ENCODE measurements at places on chromosomes 4 and X.

DNA sequence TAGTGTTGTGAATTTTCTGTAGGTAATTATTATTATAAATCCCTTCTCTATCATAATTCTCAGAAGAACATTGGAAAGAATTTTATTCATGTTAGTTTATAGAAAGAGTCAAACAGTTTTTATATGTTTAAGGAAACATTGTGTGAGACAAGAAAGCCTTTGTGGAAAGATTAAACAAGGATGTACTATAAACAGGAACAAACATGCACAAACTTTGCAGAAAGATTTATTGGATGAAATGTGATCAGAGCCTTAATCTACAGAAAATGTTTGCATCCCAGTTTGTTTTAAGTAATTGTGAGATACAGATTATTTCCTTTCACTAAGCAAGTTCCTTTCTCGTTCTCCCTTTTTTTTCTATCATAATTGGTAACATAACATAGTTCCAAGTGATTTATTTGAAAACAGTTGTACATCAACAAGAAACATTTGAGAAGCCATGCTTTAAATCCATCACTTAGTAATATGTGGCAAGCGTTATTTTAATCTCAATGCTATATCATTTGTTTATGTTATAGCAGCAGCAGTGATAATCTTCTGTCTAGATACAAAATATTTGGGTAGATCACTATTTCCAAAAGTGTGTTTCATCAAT is 129.4 kb downstream of the SLC4A4 start:
- no peak for DNase-seq

- DNase-seq, result no peak
Observed at GRCh38 chr4:189291939-189292338, 648.7 kb upstream of the FRG1 start.

- DNase-seq, result no peak
Observed at GRCh38 chr4:120005076-120005475, 61.6 kb downstream of the MAD2L1 start.

- no peak for DNase-seq
Observed at GRCh38 chr4:25112995-25113380, 47.3 kb downstream of the SEPSECS start.

GRCh38 chr4:48858130-48858529 is 27.2 kb downstream of the OCIAD1 start:
- no peak for DNase-seq

DNA sequence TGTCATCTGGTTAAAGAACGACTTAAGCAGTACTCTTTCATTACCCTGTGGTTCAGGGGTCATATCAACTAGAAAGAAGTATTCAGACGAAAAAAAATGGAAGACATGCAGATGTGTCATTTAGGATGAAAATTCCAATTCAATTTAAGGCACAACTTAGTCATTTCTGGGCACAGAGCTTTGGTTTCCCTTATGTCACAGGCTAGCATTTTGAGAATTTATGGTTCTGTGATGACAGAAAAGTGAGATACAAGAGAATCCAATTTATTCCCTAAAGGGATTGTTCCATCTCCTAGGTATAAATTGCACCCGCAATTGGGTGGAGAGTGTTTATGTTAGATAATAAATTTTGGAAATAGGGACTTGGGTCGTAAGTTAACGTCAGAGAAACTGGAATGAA is 306.6 kb downstream of the STK32B start:
- DNase-seq, result no peak

GRCh38 chr4:163343604-163344146 is at the start of gene NPY5R:
Gene NPY5R (plus strand): TSS chr4:163343892. CDS start chr4:163350274, 6,382 bp downstream.
- no peak for DNase-seq

DNA sequence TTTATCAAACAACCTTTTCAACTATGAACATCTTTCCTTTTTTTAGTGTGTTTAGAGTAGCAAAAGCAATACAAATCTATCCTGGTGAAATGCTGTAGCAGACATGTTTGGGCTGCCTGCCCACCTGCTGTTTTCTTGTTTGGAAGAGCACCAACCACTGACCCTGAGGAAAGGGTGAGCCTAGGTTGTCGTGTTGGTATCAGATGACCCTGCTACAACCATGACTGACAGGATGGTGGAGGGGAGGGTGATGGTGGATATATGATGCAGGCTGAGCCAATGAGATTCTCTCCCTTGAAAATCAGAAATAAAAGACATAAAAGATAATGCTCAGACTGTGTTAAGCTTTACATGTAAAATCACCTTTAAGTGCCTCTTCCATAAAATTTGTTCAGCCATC is 201.2 kb downstream of the NPNT start:
- DNase-seq, result no peak

- DNase-seq, result no peak
Observed at GRCh38 chr4:36133658-36134057, 110.7 kb downstream of the ARAP2 start.

DNA sequence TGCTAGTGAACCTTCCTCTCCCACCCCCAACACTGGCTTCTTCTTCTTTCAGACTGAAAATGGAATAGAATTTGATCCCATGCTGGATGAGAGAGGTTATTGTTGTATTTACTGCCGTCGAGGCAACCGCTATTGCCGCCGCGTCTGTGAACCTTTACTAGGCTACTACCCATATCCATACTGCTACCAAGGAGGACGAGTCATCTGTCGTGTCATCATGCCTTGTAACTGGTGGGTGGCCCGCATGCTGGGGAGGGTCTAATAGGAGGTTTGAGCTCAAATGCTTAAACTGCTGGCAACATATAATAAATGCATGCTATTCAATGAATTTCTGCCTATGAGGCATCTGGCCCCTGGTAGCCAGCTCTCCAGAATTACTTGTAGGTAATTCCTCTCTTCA is 14.7 kb downstream of the TNMD start:
- DNase-seq, result no peak

- DNase-seq, result no peak
Observed at GRCh38 chrX:39418254-39418704, 617.0 kb downstream of the MID1IP1 start.

GRCh38 chr4:185033950-185034349 is 15.7 kb downstream of the HELT start:
- DNase-seq, result no peak

- no peak for DNase-seq
Observed at GRCh38 chrX:101957174-101957573, 25.3 kb upstream of the ZMAT1 start.

DNA sequence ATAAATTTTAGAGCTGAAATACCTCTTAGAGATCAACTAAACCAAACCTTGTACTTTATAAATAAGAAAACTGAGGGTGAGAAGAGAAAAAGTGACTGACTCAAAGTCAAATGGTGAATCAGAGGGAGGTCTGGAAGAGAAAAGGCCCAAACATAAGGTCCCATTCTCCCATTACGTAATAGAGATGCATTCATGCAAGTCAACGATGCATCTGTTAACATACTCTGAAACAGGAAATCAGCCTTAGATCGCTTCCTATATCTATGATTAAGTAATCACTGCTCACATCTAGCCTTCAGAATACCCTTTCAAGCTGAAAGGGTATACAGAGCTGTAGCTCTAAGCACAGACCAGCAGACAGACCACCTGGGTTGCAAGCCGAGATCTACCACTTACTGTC is 6.5 kb downstream of the RNF150 start:
- no peak for DNase-seq

DNA sequence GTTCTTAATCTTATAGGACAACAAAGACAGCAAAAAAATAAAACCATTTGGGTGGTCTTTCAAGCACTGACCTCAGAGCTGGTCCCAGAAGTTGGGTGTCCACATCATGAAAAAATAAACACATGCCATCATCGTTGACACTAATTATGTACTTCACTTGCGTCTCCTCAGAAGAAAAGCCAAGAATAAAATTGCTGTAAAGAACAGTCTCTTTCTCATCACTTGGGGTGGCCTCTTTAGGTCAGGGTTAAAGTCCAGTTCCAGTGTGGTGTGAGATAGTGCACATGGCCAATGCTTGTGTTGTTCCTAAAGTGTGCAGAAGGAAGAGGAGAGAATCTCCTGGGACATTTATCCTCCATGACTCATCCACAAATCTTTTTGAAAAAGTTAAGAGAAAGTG is 49.5 kb upstream of the IBSP start:
- DNase-seq, result no peak

GRCh38 chrX:65671966-65672365 is 4.5 kb downstream of the MSN start:
- DNase-seq, result no peak

DNA sequence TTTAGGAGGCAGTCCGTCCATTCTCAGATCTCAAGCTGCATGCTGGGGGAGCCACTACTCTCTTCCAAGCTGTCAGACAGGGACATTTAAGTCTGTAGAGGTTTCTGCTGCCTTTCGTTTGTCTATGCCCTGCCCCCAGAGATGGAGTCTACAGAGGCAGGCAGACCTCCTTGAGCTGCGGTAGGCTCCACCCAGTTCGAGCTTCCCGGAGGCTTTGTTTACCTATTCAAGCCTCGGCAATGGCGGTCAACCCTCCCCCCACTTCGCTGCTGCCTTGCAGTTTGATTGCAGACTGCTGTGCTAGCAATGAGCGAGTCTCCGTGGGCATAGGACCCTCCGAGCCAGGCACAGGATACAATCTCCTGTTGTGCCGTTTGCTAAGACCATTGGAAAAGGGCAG is 10.7 kb upstream of the ADH5 start:
- DNase-seq, result no peak

- no peak for DNase-seq
Observed at GRCh38 chr4:139374251-139374650, 72.0 kb upstream of the NDUFC1 start.

DNA sequence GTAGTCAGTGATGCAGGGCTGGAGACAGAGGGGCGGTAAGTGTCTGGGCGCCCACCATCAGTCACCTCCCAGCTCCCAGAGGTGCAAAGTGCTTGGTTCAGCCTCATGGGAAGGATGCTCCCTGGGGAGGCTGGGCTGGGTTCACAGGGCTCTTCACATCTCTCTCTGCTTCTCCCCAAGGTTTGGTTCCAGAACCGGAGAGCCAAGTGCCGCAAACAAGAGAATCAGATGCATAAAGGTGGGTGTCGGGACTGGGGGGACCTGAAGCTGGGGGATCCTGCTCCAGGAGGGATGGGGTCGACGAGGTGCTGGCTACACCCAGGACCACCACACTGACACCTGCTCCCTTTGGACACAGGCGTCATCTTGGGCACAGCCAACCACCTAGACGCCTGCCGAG is 10.1 kb downstream of the SHOX start:
- DNase-seq, result peak; percentile 25

GRCh38 chrX:47174846-47175587 is 18.6 kb upstream of the UBA1 start:
- peak; percentile 40 for DNase-seq

DNA sequence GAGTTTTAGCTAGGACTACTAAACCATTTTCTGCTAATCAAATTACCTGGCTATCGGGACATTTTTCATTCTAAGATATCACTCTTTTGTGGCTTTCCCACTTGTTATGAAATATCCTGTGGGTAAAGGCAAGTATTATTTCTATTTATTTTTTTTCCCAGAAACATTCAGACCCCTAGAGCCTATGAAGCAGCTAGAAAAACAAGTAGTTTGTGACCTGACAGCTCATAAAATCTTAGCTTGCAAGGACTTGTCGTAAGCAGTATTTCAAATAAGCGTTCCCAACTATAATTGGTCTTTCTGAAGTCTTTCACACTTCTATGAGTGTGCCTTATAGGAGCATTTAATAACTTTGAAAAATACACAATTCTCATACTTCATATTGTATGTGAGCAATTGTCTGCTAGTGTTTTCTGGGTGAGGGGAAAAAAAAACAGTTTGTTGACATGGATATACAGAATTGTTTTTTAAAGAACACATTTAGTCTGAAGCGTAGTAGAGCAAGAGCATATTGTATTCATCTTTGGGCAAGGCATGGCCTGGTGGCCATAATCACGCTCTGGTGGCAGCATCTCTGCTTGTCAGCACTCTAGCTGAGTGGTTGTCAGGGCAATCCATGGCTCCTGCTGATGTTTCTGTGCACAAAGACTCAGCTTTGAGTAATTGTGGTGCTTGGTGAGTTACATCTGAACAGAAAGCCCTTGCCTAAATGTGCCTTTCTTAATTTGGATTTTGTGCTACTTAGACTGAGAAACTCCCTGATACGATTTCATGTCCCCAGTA is 2.6 kb downstream of the MCUB start:
- DNase-seq, result no peak
